ENCODE measurements at places on chromosomes 1 and 21.

GRCh38 chr1:25765136-25765922, 34.7 kb upstream of the SELENON start:
- DNase-seq, result no peak

- no peak for DNase-seq
Observed at GRCh38 chr21:45827302-45827692, 154.3 kb upstream of the COL6A1 start.

- no peak for DNase-seq
Observed at GRCh38 chr1:90319918-90320317, 325.0 kb downstream of the ZNF326 start.

DNA sequence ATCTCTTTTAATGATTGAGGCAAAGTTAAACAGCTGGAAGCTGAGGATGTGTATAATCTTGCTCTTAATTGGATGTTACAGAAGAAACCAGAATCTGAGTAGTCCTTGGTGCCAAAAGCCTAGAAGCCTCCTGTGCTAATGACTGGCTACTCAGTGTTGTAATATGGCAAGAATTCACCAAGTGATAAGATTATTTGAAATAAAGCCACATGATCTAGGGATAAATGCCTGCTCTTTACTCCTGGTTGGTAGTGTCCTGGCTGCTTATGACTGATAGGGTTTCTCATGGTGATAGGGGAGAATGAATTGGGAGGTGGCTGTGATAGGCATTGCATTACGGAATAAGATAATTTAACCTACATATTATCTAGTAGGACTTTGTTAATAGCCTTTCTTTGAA, 13.6 kb upstream of the MAB21L3 start:
- DNase-seq, result no peak

GRCh38 chr1:218742467-218743262, 397.5 kb downstream of the TGFB2 start:
- DNase-seq, result no peak

DNA sequence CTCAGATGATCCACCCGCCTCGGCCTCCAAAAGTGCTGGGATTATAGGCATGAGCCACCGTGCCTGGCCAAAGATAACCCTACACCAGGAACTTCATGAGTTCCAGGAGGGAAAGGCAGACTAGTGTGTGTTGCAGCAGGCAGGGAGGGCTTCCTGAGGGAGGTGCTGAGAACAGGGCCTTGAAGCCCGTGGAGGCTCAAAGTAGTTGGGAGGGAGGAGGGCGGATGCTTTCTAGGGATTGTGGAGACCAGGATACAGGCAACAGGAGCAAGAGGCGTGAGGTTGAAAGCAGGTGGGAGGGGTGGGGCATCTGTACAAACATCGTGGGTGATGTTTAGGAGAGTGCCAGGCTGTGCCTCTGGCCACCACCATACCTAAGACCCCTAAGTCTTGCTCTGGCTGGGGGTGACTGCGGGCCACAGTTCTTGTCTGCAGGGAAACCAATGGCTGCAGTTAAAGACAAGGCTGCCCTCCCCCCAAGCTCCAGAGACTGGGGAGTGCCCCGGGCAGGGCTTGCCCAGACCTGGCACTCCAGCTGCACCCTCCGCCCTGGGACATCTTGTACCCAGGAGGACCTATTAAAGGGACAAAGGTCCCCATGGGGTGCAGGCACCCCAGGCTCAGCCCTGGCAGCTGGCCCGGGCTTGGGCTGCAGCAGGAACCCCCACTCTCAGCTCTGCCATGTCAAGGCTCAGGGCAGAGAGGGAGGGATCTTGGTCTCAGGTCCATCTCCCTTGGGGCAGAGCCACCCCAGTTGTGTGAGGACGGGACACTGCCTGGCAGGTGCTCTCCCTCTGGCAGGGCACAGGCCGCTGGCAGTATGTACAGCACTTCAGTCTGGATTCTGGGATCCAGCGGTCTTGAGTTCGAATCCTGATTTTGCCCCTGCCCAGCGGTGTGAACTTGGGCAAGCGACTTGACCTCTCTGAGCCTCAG, 22.1 kb upstream of the CASZ1 start:
- no peak for DNase-seq

GRCh38 chr1:243244432-243244841, 10.6 kb downstream of the CEP170 start:
- DNase-seq, result no peak

DNA sequence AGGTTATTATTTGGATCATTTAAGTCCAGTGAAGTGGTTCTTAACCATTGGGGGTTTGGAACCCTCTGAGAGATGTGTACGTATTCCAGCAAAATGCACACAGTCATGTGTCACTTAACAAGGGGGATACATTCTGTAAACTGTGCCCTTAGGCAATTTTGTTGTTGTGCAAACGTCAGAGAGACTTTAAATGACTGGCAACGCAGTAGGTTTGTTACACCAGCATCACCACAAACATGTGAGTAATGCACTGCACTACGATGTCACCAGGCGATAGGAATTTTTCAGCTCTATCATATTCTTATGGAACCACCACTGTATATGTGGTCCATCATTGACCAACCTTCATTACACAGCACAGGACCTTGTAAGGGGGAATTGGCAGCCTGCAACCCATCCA, 11.9 kb downstream of the AHCYL1 start:
- no peak for DNase-seq

DNA sequence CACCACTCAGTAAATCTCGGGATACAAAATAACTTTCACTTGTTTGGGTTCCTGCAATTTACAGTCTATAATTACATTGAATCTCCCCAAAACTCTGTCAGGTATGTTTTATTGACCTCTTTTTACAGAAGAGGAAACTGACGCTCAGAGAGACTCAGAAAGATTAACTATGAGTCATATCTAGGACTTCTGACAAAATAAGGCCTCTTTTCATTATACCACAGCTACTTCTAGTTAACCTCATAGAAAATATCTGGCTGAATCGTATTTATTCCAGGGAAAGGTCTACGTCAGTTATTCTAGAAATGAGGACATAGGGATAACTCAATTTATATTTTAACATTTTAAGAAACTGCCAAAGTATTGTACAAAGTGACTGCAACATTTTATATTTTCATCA, 211.1 kb upstream of the FAM78B start:
- DNase-seq, result no peak

DNA sequence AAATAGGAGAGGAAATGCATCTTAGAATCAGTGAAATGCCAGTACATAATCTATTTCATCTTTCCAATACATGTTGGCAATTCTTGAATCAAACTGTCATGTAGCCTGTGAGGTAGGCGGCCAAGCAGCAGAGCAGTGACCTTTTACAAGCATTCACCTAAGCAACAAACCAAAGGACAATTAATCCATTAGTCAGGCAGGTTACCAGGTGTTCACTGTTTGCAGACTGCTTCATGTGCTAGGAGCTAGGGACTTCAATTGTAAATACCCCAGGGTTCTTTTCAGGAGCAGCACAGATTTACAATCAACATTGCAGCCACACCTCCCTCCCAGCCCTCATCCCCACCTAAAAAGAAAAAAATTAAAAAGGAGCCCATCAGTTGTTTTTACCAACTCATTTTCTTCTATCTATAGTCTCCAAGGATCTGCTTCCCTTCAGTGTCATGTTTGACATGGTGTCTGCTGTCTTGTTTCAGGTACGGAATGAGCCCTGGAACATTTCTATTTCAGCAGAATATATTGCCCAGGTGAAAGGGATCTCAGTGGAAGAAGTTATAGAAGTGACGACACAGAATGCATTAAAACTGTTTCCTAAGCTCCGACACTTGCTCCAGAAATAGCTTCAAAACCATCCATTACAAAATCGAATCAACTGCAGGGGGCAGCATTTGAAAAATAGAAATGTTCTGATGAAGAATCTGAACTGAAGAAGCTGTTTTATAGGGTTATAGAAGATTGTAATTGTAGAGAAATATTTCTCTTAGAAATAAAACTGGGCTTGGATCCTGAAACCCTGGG, 23.0 kb downstream of the TATDN3 start:
- peak; percentile 1 for DNase-seq

GRCh38 chr1:109499661-109500536, 6.0 kb downstream of the CYB561D1 start:
- peak; percentile 18 for DNase-seq

DNA sequence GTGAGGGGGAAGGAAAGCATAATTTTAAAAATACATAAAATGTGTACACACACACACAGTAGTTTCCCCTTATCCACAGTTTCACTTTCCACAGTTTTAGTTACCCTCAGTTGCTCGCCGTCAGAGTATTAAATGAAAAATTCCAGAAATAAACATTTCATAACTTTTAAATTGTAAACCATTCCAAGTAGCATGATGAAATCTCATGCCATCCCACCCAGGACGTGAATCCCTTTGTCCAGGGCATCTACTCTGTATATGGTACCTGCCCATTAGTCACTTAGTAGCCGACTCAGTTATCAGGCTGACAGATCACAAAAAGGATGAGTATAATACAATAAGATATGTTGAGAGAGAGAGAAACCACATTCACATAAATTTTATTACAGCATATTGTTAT, 36.2 kb downstream of the EPS15 start:
- DNase-seq, result no peak

- DNase-seq, result peak; percentile 89
Observed at GRCh38 chr1:6269720-6270400, 9.0 kb upstream of the GPR153 start.

DNA sequence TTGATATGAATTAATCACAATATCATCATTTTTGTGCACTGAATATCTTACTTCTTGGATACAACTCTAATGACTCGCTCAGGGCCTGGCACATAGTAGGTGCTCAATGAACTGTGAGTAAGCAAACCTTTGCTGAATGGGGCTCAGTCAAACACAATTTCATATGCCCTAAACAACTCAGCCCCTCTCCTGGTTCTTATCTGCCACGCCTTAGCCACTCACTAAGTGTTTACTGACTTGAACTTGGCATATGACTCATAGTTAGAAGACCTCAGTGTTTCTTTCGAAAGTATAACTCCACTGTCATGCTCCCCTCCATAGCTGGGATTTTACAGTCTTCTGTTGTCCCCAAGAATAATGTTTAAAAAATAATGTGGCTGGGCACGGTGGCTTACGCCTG, 4.8 kb upstream of the IFNLR1 start:
- no peak for DNase-seq

DNA sequence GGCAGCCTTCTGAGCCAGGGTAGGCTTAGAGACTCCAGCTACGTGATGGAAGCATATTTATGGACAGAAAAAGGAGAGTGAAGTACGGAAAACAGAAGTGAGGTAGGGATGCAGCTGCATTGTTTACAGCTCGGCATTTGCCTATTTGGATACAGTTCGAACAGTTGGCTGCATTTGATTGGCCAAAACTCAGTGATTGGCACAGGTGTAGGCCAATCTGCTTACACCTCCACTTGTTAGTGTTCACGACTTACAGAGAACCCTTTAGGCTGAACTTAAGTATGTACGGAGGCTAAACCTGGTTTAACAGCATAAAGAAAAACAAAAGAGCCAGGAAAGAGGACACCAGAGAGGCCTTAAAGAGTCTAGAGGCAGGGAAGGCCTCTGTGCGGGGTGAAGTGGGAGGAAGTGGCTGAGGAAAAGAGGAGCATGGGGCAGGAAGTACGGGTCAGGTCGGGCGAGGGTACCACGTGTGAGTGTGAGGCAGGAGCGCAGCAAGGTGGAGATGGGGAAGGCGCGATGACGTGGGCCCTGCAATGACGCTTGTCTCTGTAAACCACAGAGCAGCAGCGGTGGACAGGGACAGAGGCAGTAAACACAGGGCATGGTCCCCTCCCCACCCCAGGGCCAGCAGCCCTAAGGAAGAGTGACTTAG, 32.0 kb downstream of the RSPH1 start:
- peak; percentile 81 for DNase-seq

GRCh38 chr1:62732331-62732730, 44.1 kb upstream of the DOCK7 start:
- no peak for DNase-seq

DNA sequence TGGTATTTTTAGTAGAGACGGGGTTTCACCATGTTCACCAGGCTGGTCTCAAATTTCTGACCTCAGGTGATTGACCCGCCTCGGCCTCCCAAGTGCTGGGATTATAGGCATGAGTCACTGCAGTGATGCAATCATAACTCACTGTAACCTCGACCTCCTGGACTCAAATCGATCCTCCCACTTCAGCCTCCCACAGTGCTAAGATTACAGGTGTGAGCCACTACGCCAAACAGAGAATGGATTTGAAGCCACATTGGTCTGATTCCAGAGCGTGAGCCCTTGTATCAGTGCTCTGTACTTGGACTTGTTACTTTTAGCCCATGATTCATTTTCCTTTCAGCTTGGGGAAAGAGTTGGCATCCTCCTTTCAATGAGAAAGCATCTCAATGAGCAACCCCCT, 14.9 kb upstream of the ZNF683 start:
- no peak for DNase-seq
